Astrocyte of the hippocampus (primary cell): ENCODE measurements at places on chromosomes 4 and X.
A peak's percentile ranks its signal among the peaks of the same experiment; 100 is the strongest.

DNA sequence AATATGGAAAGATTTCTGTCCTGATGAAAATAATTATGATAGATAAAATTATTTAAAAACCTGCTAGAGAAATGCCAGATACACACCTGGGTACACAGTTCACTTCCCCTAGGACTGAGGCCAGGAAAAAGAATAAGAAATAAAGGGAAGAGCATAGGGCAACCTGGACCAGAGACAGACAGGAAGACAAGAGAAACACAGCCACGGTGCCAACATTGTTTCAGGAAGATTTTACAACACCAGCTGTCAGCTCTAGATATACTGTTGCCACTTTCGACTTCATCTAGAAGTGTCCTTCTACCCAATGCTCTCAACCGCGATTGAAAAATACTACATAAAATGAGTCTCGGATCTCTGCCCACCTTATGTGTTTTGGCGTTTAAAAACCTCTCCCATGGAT lies 128.5 kb downstream of the MAML3 start:
- no peak for DNase-seq

DNA sequence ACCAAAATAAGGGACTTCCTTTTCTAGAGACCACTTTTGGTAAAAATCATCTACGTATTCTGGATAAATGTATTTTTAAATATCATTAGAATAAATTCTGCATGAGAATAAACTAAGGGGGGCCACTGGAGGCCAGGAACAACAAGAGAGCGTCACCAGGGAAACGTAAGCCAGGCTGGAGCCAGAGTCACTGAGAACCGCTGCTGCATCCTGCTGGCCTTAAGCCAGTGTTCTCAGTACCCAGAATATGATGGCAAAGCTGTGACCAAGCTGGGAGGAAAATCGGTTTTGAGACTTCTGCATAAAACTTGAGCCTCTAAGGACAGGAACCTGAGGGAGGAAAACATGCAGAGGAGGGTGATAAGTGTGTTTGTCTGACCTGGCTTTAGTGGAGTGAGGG lies 63.0 kb upstream of the FAM9A start:
- DNase-seq, result peak; percentile 26

GRCh38 chr4:187500796-187501195 lies 494.8 kb upstream of the ZFP42 start:
- no peak for DNase-seq

- peak; percentile 58 for DNase-seq
Measured at GRCh38 chr4:56468097-56468422, 643 bp downstream of the SRP72 start.

DNA sequence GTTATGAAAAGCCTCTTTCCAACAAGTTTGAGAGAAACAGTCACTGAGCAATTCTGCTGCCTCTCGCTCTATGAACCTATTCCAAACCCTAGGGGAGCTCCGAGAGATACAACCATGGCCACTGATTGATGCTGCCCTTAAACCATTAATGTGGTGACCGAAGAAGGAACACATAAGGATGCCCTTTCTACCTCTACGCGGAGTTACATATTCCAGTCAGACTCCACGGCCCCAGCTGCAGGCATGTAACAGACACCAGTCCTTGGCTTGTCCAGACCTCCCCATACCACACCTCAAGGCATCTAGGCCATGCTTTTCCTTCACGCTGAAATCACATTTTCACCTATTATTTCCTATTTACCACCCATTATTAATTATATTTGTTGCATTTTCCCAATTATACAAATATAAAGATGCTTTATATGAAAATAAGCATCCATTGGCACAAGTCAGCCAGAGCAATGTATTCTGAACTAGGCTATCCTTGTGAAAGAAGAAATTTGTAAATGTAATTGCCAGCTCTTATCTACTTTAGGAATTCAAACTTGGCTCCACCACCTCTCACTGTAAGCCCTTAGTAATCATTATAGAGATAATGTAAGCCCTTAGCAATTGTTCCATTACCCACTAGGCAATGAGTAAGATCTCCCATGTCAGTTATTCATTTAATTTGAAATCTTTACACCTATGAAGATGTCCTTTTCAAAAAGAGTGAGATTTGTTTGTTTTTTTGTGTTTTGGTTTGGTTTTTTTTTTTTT lies 338.4 kb downstream of the NR3C2 start:
- DNase-seq, result peak; percentile 59

GRCh38 chr4:7348946-7349900 lies 85.5 kb downstream of the PSAPL1 start:
- DNase-seq, result no peak

DNA sequence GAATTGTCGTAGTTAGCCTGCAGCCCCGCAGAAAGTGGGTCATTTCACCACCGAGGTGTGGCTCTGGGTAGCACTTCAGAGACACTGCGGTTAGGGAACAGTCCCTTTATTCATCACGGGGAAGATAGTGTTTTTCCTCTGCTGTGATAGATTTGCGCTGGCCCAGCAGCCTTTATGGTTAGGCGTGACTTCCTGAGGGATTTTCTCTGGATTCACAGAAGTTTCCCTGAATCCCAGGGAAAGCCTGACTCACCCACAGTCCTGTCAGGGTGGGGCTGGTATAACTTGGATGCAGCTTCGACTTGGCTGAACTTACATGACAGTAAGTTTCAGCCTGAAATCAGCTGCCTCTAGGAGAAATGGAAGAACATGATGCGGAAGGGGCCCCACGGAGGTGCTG lies 196.3 kb upstream of the HHIP start:
- no peak for DNase-seq

DNA sequence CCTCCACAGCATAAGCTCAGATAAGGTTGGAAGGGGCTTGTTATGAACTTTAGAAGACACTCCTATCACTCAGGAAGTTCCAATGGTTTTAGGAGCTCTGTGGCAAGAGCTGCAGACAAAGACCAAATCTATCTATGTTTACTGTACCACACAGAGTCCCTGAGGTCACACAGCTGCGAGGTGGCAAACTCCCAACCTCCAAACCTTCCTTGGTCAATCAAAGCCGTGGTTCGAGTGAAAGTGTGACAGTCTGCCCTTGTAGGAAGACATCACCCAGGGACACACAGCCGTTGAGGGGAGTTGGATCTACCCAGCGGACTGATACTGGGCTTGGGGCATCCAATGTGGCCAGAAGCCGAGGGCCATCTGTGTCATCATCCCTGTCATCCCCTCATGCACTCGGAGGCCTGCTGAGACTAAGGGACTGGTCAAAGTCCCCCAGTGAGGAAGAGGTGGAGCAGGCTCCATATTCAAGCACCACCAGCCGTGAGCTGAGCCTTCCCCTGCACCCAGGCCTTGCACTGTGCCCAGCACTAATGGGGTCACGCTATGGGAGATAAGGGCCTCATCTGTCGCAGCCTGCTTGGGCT lies 26.8 kb downstream of the MAN2B2 start:
- no peak for DNase-seq

GRCh38 chr4:53592686-53593501 lies 1.6 kb upstream of the LNX1 start:
- peak; percentile 58 for DNase-seq

GRCh38 chrX:97290199-97290598 lies 406.5 kb downstream of the RPA4 start:
- no peak for DNase-seq

DNA sequence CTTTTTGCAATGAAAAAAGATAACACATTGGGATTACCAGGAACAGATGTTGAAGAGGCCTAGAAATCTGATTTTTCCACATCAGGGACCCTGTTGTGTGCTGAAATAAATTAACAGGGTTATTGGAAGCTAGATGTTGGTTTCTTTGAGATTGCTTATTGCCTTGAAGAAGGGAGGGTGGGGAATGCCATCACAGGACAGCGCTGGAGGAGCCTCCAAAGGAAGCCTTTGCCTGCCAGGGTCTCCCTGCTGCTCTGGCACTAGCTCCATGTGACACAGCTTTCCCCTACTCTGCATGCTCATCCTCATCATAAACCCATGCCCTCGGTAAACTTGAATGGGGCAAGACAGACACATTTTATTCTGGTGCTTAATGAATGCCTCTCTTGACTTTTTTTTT lies 76.1 kb downstream of the MID1IP1 start:
- no peak for DNase-seq

DNA sequence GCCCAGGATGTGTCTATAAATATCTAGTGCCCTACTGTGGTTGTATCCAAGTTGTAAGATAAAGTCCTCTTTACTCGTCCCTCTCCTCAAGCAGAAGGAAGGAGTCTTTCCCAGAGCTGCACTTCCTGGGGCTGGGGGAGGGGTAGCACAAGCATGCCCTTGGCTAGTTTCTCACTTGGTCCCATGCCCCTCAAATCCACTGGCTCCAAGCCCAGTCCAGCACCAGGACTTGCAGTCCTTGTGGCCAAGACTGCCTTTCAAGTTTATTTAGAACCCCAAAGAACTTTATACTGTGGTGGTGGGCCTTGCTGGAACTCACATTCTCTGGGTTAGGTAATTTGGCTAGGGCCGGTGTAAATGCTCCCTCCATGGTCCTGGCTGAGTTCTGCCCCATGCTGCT lies 43.2 kb upstream of the SLC10A4 start:
- DNase-seq, result peak; percentile 72

GRCh38 chr4:38605753-38606586 lies 58.0 kb upstream of the KLF3 start:
- no peak for DNase-seq

GRCh38 chrX:1398431-1399340 lies 6.8 kb upstream of the SLC25A6 start:
- DNase-seq, result peak; percentile 42

GRCh38 chrX:9874483-9874882 lies 88.3 kb downstream of the SHROOM2 start:
- peak; percentile 23 for DNase-seq

DNA sequence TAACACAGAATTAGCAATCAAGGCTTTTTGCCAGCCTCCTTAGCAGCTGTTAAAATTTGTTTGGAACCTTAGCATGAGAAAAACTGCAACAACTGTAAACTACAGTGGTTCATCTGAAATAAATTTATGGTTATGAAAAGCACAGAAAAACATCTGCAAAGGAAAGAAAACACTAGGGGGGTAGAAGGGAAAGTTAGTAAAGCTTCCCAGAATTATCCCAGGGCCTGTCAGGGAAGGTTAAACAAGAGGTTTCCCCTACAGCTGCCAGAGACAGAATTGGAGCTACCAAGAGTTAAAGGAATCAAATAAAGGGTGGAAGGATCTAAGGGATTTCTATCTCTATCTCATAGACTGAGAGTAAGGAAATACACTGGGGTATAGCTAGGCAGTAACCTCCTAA lies 234.7 kb upstream of the DIAPH2 start:
- DNase-seq, result no peak

DNA sequence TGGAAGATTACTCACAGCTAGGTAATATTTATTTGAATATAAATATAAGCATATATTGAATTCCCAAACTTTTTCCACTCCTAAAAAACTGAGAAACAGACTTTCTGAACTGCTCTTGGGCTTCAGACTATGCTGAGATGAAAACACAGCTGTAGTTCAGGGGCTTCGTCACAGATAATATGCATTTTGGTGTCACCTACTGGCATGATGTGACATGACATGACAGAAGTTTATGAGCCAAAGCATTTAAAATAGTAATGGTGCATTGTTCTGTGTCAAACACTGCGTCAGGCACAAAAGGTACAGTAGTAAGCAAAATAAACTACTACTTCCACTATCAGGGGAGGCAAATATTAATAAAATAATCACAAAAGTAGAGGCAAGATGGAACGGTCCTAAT lies 171.3 kb downstream of the BTC start:
- DNase-seq, result peak; percentile 33

GRCh38 chrX:3526731-3527130 lies 180.3 kb upstream of the MXRA5 start:
- no peak for DNase-seq

DNA sequence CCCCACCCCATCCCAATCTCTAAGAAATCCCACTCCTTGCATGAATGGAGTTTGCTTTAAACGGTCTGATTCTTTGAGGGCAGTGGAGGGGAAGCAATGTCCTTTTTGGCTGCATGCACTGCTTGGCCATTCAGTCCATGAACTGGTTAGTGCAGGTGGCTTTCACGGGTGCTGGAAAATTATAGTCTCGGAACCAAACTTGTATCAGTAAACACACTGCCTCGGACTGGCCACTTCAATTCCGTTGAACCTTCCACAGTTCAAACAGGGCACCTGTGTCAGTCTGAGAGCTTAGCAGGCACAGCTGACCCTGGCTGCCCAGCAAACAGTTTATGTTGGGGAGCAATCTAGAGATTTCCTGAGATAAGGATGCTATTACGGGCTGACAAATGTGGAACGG lies 255.6 kb downstream of the DHX15 start:
- peak; percentile 81 for DNase-seq

DNA sequence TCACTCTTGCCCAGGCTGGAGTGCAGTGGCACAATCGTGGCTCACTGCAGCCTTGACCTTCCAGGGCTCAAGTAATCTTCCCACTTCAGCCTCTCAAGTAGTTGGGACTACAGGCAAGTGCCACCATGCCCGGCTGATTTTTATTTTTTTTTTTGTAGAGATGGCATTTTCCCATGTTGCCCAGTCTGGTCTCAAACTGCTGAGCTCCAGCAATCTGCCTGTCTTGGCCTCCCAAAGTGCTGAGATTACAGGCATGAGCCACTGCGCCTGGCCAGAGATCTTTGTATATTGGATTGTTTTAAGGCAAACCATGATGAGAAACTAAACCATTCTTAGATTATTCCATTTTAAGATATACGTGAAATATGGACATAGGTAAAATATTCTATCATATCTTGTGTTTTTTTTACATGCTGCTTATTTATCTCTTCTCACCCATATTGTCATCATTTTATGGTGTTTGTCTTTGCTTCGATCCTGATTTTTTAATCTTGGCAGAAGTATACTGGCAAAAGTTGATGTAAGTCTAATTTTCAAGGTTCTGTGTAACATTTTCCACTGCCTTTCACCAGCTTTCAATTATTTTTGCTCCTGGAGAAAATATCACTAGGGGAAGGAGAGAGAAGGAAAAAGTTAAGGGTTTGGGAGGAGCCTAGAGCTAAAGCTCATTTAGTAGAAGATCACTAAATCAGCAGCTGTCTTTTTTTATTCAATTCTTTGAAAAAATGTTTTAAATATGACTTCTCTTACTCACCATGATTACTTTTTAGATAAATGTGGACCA lies 27.8 kb downstream of the PDLIM5 start:
- no peak for DNase-seq

GRCh38 chr4:76499461-76499860 lies 64.4 kb downstream of the SHROOM3 start:
- no peak for DNase-seq
